ENCODE measurements at places on chromosomes 7 and 10. TPM values are rescaled to one million over a fixed set of nuclear protein-coding genes. Genes with fewer than 3 reads are reported as not detected.

DNA sequence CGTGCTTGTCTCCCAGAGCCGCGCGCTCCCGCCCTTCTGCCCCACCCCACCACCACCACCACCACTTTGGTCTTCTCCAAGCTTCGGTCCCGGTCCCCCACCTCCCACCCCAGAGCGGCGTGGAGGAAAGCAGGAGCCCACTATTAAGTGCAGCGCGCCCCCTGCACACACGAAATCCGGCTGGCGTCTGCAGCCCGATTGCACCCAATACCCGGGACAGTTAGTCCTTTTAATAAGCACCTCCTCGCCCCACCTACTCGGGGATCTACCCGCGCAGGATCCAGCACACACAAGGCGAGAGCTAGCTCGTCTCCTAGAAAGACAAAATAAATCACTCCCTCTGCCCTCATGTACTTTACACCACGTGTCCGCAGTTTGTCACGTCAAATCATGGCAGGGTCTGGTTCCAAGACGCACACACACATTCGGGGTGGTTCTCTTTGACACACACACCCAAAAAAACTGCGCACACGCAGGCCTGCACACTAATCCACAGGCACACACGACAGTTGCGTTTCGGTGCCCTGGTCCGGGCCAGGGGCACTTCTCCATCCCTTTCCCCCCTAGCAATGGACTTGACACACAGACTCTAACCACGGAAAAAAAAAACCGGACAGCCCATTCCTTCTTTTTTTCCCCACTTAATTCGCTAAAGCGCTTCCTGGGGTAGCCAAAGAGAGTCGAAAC, 1.6 kb downstream of the SFMBT2 start:
- DNase-seq = peak; percentile 42
- H3K36me3 ChIP-seq = peaks cover 5% of the 10 kb centered on the region
- H3K4me3 ChIP-seq = peak overlapping the region; percentile 84
- H3K27ac ChIP-seq = peak overlapping the region; percentile 61

- H3K36me3 ChIP-seq = no peaks in the 10 kb centered on the region
- no peaks in the 10 kb centered on the region for H3K27me3 ChIP-seq
- no peak for DNase-seq
- H3K4me1 ChIP-seq = no peaks in the 10 kb centered on the region
- H3K4me3 ChIP-seq = no peak overlapping the region
Measured at GRCh38 chr7:82419200-82419599, 24.4 kb downstream of the CACNA2D1 start.

Gene PRR15
- total RNA-seq = not detected

Gene PPP1R17
- not detected for total RNA-seq

Gene MSS51
- total RNA-seq = 1.1 TPM

GRCh38 chr7:100515072-100515532, 23.9 kb upstream of the AGFG2 start:
- no peaks in the 10 kb centered on the region for H3K27me3 ChIP-seq
- H3K4me1 ChIP-seq = peaks cover 29% of the 10 kb centered on the region
- H3K27ac ChIP-seq = no peak overlapping the region
- H3K36me3 ChIP-seq = no peaks in the 10 kb centered on the region

GRCh38 chr10:60099998-60100747, 193.8 kb upstream of the CCDC6 start:
- H3K27me3 ChIP-seq = no peaks in the 10 kb centered on the region
- no peaks in the 10 kb centered on the region for H3K36me3 ChIP-seq
- no peak overlapping the region for H3K4me3 ChIP-seq
- H3K27ac ChIP-seq = no peak overlapping the region
- no peaks in the 10 kb centered on the region for H3K4me1 ChIP-seq
- DNase-seq = no peak

Gene RAB18
- total RNA-seq = 130 TPM

Gene GRID2IP
- 0.39 TPM for total RNA-seq

Gene HOXA2
- not detected for total RNA-seq

DNA sequence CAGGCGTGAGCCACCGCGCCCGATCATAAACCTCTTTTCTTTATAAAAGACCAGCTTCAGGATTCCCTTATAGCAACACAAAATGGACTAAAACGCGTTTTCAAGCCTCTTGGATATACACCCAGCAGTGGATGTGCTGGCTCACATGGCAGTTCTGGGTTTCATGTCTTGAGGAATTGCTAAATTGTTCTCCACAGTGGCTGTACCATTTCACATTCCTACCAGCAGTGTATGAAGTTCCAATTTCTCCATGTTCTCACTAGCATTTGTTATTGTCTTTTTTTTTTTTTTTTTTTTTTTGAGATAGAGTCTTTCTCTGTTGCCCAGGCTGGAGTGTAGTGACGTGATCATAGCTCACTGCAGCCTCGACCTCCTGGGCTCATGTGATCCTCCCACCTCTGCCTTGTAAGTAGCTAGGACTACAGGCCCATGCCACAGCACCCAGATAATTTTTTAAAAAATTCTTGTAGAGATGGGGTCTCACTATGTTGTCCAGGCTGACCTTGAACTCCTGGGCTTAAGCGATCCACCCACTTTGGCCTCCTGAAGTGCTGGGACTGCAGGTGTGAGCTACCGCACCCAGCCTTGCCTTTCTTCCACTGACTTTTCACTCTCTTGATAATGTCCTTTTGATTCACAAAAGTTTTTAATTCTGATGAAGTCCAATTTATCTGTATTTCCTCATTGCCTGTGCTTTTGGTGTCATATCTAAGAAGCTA, 17.4 kb downstream of the TECPR1 start:
- H3K4me1 ChIP-seq = no peaks in the 10 kb centered on the region
- no peak overlapping the region for H3K4me3 ChIP-seq
- H3K36me3 ChIP-seq = peaks cover 66% of the 10 kb centered on the region
- DNase-seq = no peak
- no peaks in the 10 kb centered on the region for H3K27me3 ChIP-seq

- H3K36me3 ChIP-seq = no peaks in the 10 kb centered on the region
- H3K4me1 ChIP-seq = no peaks in the 10 kb centered on the region
- no peak overlapping the region for H3K4me3 ChIP-seq
- DNase-seq = no peak
Measured at GRCh38 chr7:120442838-120443237, 169.9 kb downstream of the KCND2 start.

DNA sequence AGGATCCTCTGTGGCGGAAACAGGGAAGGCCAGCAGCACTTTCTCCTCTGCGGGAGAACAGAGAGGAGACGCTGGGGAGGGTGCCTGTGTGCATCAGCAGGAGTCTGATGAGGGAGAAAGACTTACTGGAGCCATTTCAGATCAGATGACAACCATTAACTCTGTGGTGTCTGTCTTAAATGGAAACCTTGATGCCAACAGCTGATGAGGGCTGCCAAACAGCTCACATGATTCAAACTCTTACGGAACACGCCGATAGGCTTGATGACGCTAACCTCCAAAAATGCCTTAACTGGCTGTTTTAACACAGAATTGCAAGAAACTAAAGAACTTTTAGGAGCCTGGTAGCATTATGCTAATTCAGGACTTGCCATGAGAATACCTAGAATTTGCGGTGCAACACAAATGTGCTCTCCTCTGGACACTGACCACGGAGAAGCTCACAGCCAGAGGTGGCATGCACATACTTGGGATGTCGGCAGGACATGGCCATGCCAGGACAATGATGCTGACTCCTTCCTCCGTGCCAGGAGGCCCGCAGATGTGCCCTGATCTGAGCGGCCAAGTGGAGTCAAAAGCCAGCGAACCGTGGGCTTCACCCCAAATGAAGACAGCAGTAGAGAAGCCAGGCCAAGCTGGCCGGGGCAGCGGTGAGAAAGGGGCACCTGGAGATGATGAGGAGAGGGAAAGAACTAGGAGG, 154.9 kb downstream of the ZMYND11 start:
- no peak overlapping the region for H3K4me3 ChIP-seq
- no peaks in the 10 kb centered on the region for H3K4me1 ChIP-seq
- no peak for DNase-seq
- H3K27ac ChIP-seq = no peak overlapping the region
- no peaks in the 10 kb centered on the region for H3K36me3 ChIP-seq

Gene CCDC172
- not detected for total RNA-seq

GRCh38 chr10:31751051-31751737, 177.4 kb downstream of the ARHGAP12 start:
- DNase-seq = no peak
- no peaks in the 10 kb centered on the region for H3K36me3 ChIP-seq
- H3K27me3 ChIP-seq = no peaks in the 10 kb centered on the region
- peaks cover under 1% of the 10 kb centered on the region for H3K4me1 ChIP-seq
- no peak overlapping the region for H3K4me3 ChIP-seq
- H3K27ac ChIP-seq = no peak overlapping the region

DNA sequence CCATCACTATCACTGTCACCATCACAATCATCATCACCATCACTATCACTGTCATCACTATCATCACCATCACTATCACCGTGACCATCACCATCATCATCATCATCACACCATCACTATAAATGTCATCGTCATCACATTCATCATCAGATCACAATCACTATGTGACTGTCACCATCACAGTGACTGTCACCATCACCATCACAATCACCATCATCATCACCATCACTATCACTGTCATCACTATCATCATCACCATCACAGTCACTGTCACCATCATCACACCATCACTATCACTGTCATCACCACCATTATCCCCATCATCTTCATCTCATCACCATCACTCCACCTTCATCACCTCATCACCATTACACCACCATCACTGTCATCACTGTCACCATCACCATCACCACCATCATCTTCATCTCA, 31.0 kb downstream of the PWWP2B start:
- no peak overlapping the region for H3K4me3 ChIP-seq
- no peaks in the 10 kb centered on the region for H3K36me3 ChIP-seq
- peaks cover 10% of the 10 kb centered on the region for H3K4me1 ChIP-seq
- H3K27me3 ChIP-seq = no peaks in the 10 kb centered on the region
- H3K27ac ChIP-seq = no peak overlapping the region
- DNase-seq = no peak

DNA sequence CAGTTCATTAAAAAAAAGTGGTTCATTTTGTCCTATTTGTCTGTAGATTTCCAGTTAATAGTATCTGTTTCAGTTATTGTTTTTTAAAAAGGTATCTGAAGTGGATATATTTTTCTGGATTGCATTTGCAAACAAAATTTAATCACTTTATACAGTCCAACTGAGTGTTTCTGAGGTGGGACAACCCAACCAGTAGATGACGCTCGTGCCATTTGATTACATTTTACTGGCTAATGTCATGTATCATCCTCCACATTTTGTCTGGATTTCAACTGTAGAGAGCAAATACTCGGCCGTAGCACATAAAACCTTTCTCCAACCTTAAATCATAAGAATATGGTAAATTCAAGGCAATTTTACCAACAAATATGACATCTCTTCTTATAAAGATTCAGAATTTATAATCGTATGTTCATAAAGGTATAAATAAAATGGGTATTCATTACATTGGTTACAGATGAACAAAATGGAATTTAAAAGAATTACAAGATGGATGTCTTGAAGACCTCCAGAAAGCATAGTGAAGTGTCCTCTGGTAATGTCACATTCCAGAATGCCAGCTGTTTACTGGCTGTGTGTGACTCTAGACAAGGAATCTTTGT, 789.0 kb downstream of the PHTF2 start:
- H3K27ac ChIP-seq = no peak overlapping the region
- no peaks in the 10 kb centered on the region for H3K4me1 ChIP-seq
- no peaks in the 10 kb centered on the region for H3K27me3 ChIP-seq
- no peaks in the 10 kb centered on the region for H3K36me3 ChIP-seq
- H3K4me3 ChIP-seq = no peak overlapping the region

Gene TASOR2
- 50.0 TPM for total RNA-seq

Gene GPER1
- total RNA-seq = not detected

- H3K27me3 ChIP-seq = peaks cover 7% of the 10 kb centered on the region
- H3K36me3 ChIP-seq = no peaks in the 10 kb centered on the region
- no peak overlapping the region for H3K4me3 ChIP-seq
- DNase-seq = no peak
- H3K4me1 ChIP-seq = peaks cover 17% of the 10 kb centered on the region
- no peak overlapping the region for H3K27ac ChIP-seq
Measured at GRCh38 chr10:80141696-80142460, 9.3 kb downstream of the PLAC9 start.

DNA sequence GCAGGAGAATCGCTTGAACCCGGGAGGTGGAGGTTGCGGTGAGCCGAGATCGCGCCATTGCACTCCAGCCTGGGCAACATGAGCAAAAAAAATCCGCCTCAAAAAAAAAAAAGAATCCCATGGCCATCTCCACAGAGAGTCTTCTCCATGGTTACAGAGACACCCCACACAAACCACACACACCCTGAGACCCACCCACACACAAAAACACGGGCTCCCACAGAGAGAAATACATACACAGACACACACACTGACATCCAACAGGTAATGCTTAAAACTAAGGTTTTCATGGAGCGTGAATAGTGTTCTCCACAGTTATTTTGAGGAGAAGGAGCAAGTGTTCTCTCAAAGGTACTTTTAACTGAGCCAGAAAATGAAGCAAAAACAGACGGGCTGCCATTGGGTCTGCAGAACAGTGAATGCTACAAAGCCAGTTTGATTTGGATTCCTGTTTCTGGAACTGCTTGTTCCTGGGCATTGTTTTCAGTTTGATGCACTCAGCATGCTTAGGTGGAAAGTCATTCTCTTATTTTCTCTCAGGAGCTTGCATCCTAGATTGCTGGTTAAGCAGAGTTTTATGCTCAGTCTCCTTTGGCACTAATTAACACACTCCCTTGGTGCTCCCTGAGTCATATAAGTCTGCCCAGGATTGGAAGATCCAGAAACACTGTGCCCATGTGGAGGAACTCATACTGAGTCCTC, 15.4 kb downstream of the AHCYL2 start:
- H3K27me3 ChIP-seq = no peaks in the 10 kb centered on the region
- H3K36me3 ChIP-seq = no peaks in the 10 kb centered on the region
- DNase-seq = no peak
- H3K4me1 ChIP-seq = no peaks in the 10 kb centered on the region
- no peak overlapping the region for H3K4me3 ChIP-seq

Gene NUTM2A
- 1.6 TPM for total RNA-seq

- H3K27ac ChIP-seq = no peak overlapping the region
- H3K4me1 ChIP-seq = no peaks in the 10 kb centered on the region
- no peaks in the 10 kb centered on the region for H3K36me3 ChIP-seq
- DNase-seq = no peak
- H3K4me3 ChIP-seq = no peak overlapping the region
Measured at GRCh38 chr10:17092216-17092944, 37.2 kb downstream of the CUBN start.
